H54 (cell line): ENCODE measurements at places on chromosomes 2 and 18.
A peak's percentile ranks its signal among the peaks of the same experiment; 100 is the strongest.

DNA sequence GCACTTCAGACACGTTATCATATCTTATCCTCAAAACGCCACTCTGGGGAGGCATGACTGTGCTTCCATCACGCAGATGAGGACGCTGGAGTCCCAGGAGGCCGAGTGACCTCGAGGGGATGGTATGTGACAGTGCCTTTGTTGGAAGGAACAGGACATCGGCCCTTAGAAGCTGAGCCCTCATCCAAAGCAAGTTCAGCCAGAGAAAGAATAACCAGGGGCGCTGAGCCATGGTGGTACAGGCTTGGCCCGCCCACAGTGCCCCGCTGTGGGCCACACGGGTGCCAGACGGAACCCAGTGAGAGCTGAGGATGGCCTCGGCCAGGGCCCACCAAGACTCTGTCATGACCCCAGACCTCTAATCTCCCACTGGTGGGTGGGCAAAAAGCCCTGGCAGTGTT, 31.3 kb downstream of the HS1BP3 start:
- no peak for DNase-seq

DNA sequence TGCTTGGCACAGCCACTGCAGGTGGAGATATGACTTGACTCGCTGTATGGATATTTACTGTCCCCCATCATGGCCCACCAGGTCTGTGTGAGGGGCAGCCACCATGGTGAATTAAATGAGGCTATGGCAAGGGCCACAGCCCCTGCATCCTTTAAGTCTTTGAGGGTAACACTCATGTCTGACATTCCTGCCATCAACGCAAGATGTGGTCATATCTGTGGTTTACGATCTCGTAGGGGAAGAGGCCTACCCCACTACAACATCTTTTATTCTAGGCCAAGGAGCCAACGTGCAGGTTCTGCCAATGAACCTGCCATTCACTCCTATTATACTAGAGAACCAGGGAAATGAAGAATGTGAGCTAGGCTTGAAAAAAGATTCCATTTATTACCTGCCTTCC, 381.6 kb upstream of the ID2 start:
- no peak for DNase-seq

- no peak for DNase-seq
These were observed 469.6 kb upstream of the CELF4 start for GRCh38 chr18:38035193-38035592.

- no peak for DNase-seq
These were observed 65.8 kb downstream of the RBMS1 start for GRCh38 chr2:160427629-160428404.

DNA sequence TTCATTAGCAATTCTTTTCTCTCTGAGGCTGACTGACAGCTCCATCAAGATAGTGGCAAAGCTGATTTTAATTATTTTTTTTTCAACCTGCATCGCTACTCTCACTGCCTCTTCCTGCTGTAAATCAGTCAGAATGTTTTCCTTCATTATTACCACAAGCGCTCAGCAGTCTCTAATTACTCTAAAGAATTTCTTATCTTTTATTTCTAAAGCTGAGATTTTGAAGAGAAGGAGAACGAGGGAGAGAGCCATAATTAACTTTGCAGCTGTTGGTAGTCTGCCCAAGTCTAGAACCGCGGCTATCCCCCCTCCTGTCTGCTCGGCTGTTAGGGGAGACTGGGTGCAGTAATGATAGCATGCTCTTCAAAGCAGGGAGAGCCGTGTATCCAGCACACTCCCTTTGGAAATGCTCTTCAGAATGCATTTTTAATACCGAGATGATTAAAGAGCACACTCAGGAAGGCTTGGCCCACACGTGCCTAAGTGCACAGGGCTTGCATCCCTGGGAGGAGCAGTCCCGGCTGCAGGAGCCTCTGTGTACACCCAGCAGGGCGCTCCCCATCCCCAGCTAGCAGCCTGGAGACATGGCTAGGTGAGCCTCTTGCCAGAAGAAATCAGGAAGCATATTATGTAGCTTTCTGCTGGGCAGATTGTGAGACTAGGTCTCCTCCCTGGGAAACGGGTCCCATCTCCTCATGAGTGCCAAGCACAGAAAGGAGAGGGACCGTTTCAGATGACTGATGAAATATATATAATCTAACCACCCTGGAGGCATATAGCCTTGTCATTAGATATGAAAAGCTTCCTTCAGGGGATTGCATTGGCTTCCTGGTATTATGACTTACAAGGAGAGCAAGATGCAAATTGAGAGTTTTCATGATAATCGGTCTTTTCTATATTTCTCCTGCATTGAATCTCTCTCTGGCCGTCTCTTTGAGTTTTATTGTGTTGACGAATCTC, 555.2 kb downstream of the CMPK2 start:
- DNase-seq = no peak

GRCh38 chr18:12679183-12679786, 21.4 kb upstream of the SPIRE1 start:
- no peak for DNase-seq

GRCh38 chr2:42089340-42089925, 41.6 kb downstream of the PKDCC start:
- DNase-seq = peak; percentile 76

DNA sequence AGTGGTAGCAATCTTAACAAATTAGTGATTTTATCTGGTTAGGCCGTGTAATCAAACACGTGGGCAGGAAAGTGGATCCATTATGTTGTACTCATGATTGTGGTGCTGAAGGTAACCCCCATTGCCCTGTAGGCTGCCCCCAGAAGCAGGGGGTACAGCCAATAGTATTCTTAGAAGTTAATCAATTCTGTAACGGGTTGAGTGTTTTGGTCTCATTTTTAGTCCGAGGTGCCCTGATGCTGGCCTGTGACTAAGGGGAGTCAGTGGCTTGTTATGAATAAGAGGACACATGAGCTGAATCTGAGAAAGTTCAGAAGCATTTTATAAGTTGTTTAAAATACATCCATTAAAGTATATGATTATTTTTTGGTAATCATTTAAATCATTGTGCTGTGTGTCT, 8.6 kb downstream of the EPAS1 start:
- no peak for DNase-seq

DNA sequence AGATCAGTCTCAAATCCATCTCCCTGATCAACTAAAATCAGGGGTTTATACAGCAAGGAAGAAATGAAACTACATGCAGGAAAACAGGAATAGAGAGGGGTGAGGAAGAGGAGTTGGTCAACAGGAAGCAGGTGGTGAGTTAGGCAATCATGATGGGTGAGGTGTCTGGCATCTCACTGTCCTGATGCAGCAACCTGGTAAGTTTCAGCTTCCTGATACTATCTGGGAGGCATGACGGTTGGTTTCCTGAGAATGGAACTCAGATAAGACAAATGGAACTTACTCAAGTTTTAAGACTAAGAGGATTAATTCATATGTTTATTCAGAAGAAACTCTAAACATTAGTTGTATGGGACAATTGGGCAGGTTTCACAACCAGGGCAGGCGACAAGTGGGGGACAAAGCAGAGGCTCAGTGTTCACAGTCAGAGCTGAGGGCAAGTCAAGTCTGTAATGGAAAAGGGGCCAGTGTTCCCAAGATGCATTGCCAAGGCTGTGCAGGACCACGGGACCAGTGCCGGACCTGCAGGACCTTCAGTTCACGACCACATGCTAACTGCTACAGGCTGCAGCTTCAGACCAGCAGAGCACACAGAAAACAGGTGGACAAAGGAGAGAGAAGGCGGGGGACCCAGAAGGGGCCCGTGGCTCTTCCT, 17.7 kb upstream of the GALM start:
- DNase-seq = no peak
